BE2C (cell line): ENCODE measurements at places on chromosomes 1 and 21.
A peak's percentile ranks its signal among the peaks of the same experiment; 100 is the strongest.

DNA sequence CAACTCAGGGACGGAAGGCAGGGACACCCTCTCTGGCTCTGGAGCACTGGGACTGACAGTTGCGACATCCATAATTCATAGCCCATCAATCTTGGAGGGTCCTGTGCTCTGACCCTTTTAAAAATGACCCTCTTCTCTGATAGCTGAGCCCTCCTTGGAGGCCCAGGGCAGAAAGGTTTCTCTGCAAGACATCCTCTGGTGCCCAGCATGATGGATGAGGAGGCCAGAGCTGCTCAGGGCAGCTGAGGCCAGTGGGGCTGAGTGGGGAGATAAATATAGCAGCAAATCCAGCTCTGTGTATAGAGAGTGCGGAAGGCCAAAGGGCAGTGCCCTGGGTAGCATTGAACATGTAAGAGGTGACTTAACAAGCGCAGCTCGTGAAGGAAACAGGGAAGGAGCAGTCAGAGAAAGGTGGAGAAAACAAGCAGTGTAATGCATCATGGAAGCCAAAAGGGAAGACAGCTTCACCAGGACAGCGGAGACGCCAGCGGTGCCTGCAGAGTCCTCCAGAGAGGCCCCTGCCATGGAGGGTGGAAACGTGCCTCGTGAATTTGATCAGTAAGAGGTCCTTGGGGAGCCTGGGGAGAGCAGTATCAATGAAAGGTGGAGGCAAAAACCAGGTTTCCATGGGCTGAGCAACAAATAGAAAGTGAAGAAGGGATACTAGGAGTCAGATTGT lies 50.4 kb upstream of the FMOD start:
- no peak for DNase-seq

GRCh38 chr21:33070744-33070997 lies 730 bp downstream of the OLIG1 start:
- DNase-seq, result no peak

DNA sequence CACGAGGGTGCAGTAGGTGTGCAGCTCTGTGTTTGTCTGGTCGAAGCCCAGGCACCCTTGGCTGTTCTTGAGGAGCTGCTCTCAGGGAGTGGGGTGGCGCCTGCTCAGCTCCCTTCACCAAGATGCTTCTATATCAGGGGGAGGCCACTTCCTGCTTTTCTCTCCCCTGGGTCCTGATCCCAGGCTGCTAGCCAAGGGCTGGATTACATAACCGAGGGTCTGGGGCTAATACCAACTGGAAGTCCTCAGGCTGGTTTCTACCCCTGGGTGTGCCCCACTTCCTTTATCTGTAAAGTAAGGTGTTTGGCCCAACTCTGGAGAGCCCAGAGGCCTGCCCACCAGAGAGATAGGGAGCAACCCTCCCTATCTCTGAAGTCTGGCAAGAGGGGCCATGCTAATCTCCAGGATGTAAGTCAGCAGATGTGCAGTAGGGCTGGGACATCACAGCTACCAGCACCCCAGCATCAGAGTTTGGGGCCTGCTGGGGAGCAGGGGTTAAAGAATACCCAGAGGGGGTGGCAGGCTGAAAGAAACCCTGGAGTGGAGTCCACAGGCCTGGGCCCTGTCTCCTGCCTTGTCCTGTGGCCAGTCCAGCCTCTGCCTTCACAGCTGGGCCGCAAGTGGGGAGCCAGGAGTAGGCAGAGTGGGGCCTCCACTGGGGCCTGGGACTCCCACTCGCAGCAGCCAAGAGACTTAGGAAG lies 2.1 kb downstream of the SELENBP1 start:
- DNase-seq, result no peak

DNA sequence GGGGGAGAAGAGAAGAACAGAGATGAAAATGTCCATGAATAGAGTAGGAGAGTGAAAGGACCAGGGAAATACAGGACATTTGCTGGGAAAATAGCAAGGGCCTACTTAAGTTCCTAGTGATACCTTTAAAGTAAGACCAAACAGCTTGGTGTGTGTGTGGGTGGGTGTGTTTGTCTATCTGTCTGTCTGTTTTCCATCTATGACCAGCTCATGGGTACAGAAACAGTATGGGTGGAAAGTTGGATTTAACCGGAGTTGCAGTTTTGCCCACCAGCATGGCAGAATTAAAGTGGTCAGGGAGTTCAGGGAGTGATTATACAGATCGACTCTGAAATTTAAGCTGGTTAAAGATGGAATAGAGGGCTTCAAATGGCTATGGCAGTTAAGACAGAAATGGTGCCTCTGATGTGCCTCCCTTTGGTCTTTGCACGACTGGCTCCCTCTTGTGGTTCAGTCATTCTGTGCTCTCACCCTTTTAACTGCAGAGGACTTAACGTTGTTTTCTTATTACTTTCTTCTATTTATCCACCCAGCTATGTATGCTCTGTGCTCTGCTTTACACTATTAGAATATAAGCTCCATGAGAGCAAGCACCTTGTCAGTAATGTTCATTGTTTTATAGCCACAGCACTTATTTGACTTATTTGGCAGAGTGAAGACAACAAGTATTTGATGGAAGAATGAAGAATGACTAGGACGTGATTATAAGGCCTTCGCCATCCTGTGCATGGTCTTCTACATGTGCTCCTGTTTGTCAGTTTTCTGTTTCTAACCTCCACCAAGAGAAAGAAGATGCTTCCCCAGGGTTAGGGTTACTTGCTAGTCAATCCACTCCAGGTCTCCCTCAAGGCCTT lies 72.7 kb upstream of the AK4 start:
- DNase-seq, result peak; percentile 40

- no peak for DNase-seq
Observed at GRCh38 chr1:192316942-192317450, at the start of gene RGS21. Gene RGS21, plus strand, starts transcription at chr1:192316992. Its CDS starts 26,045 bp downstream, at chr1:192343037.
